WTC11 (cell line): ENCODE measurements at places on chromosomes 1 and 21.

DNA sequence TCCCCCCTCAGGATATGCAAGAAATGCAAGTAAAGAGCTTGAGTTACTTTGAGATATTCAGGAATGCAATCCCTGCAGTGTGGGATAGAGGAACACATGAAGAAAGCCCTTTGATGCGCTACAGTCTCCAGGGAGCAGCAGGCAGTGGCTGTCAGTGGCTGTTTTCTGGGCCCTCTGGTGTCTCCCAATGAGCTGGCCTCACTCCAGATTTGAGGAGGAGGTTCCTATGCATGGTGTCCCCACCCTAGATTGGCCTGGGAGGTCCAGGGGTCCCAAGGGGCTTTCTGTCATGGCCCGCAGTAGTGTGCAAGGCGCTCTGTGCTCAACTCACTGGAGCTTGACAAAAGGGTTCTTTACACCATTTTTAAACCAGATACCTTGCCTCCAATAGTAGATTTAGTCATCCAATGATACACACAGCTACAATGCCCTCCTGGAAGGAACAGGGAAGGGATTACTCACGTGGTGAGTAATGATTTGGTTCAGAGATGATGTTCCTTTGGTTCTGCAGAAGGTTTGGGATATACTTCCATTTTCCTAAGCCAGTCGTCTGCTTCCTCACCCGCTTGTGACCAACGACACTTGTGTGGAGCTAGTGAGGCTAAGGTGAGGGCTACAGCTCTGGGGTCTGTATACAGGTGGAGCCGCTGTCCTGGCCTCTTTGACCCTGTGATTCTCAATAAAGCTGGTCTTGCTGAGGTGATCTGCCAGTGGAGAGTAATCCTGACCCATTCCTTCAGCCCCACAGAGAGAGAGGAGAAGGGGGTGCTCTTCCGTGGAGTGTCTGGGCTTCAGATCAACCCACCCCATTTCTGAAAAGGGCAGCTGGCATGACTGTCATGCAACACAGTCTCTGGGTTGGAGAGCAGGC lies 6.6 kb downstream of the BATF3 start:
- DNase-seq = no peak

DNA sequence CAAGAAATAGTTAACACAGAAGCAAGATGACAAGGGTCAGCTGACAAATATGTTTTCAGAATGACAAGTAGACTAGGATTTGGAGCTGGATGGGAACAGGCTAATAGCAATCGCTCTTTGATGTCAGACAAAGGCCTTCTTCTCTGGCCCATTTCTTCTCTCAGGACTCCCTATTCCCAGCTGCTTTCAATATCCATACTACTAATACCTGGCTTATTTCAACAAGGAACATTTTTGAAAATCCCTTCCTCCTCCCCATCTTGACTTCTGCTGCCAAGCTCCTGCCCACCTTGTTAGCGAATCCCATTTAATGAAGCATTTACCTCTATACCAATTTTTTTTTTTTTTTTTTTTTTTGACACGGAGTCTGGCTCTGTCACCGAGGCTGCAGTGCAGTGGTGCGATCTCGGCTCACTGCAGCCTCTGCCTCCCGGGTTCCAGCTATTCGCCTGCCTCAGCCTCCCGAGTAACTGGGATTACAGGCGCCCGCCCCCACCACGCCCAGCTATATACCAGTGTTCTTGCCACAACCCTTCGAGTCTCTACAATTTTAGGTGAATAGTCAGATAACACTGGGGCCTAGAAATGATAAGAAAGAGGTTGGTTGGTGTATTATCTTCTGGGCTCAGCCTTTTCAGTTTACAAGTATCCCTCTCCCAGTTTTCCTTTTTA lies 68.4 kb downstream of the MACF1 start:
- DNase-seq = no peak

GRCh38 chr1:7565099-7565750 lies 205.9 kb upstream of the VAMP3 start:
- DNase-seq = no peak

- DNase-seq = no peak
Observed at GRCh38 chr1:111148376-111148881, 8.4 kb downstream of the CEPT1 start.

GRCh38 chr21:40915114-40915513 lies 68.2 kb upstream of the DSCAM start:
- no peak for DNase-seq

GRCh38 chr1:234616644-234617043 lies 6.7 kb upstream of the IRF2BP2 start:
- no peak for DNase-seq

- no peak for DNase-seq
Observed at GRCh38 chr1:111490220-111490619, 13.2 kb downstream of the ADORA3 start.

- DNase-seq = no peak
Observed at GRCh38 chr1:240714568-240715292, 102.8 kb upstream of the GREM2 start.

- no peak for DNase-seq
Observed at GRCh38 chr1:235951661-235952060, 85.0 kb upstream of the LYST start.

DNA sequence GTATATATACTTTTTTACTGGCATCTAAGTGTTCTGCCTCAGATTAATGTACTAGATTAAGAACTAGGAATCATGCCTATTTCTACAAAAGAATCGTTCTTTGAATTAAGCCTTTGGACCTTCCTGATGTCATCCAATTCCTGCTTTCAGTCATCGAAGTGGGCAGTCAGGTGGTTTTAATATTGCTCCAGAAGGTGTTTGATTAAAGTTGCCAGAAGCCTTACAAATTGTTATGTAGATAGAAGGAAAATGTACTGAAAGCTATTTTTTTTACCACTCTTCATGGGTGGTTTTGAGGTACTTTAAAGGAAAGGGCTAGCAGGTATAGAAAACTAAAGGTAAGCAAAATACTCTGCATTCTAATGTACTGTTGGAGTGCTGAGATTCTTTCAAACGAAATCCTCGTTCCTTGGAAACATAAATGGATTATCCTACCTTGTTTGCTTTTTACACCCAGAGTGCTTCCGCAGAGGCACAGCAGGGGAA lies 716 bp downstream of the CTBS start:
- DNase-seq = no peak
